ENCODE measurements at places on chromosomes 16 and 17.
A peak's percentile ranks its signal among the peaks of the same experiment; 100 is the strongest.

DNA sequence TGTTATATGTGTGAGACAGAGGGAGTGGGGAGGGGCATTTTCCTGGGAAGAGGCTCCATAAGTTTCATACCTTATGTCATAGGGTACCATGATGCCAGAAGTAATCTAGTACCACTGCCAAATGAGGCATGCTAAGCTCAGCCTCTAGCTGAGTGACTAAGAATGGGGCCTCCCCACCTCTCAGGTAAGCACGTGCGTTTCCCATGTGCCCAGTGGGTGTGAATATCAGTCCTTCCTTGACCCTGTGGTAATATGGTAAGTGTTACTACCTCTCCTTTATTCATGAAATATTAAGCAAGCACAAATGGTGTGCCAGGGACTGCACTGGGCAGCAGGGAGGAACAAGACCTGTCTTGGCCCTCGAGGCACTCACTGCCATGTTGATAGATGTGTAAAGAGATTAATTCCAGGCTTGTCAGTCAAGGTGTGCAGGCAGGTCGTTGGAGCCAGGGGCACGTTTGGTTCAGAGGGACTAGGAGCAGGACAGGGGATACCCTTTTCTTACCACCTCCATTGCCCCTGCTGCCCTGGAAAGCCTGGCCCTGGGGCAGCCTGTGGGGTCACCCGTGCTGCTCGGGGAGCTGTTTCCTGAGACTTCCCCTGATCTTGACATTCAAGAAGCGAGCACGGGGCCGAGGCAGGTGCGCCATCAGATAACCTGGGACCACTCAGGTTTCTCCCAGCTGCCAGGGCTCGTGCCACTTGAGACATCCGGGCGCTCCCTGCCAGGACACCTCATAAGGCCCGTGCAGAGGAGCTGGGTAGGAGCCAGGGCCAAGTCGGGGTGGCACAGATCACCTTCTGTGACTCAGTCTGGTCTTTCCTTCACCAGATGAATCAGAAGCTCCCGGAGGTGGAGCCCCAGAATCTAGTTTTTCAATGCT is 8.8 kb downstream of the RSAD1 start:
- no peak for DNase-seq

DNA sequence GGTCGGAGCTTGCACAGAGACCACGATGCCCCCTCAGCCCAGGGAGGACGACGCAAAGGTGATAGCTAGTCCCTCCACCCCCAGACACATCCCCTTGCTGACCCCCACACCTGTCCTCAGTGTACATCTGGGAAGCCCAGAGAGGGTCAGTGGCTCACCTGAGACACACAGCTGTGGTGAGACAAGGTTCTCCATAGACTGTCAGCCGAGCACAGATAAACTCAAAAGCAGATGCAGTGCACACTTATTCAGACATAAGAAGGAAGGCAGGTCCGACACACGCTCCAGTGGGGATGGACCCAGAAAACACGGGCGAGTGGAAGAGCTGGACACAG is 19.6 kb downstream of the CBFA2T3 start:
- DNase-seq = no peak

DNA sequence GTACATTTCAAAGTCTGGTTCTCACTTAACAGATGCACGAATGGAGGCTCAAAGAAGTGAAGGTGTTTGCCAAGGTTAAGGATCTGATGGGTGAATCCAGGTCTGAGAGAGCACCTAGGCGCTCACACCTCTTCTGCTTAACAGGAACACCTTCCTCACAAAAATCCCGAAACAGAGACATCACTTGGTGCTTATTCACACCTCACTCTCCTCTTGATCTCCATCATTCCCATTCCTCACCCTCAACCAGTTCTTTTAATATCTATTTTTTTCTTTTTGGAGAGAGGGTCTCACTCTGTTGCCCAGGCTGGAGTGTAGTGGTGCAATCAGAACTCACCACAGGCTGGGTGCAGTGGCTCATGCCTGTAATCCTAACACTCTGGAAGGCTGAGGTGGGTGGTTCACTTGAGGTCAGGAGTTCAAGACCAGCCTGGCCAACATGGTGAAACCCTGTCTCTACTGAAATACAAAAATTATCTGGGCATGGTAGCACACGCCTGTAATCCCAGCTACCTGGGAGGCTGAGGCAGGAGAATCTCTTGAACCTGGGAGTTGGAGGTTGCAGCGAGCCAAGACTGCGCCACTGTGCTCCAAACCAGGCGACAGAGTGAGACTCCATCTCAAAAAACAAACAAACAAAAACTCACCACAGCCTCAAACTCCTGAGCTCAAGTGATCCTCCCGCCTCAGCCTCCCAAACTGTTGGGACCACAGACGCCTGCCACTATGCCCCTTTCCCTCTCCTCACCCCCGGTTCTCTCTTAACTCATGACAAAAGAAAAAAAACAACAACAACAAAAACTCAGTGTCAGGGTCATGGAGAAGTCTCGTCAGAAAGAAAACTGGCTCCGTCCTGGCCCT is 15.1 kb downstream of the CRYM start:
- no peak for DNase-seq

DNA sequence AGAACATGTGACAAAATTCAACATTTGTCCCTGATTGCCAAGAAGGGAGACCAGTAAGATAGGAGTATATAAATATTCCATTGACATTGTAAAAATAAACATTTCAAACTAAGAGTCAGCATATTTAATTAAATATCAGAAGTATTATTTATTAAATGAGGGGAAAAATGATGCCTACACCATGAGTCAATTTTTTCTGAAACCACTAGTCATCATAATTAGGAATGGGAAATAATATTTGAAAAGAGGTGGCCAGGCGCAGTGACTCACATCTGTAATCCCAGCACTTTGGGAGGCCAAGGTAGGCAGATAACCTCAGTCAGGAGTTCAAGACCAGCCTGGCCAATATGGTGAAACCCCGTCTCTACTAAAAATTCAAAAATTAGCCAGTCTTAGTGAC is 2.1 kb downstream of the CMTM1 start:
- no peak for DNase-seq

DNA sequence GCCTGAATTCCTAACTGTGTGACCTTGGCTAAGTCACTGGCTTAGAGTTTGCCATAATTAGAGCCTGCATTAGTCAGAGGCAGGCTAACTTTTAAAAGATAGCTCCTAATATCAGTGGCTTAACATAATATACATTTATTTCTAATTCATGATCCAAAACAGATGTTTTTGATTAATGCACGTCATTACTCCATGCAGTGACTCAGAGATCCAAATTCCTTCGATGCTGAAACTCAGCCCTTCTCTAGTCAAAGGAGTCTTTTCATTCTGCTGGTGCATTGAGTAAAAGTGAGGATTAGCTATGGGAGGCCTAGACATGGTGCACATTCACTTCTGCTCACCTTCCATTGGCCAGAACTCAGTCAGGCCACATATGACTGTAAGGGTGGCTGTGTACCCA is 49.8 kb downstream of the IRX3 start:
- no peak for DNase-seq

- DNase-seq = no peak
Measured at GRCh38 chr17:18014006-18014405, 25.0 kb downstream of the ATPAF2 start.

- no peak for DNase-seq
Measured at GRCh38 chr16:65964752-65965151, 401.7 kb upstream of the CDH5 start.

DNA sequence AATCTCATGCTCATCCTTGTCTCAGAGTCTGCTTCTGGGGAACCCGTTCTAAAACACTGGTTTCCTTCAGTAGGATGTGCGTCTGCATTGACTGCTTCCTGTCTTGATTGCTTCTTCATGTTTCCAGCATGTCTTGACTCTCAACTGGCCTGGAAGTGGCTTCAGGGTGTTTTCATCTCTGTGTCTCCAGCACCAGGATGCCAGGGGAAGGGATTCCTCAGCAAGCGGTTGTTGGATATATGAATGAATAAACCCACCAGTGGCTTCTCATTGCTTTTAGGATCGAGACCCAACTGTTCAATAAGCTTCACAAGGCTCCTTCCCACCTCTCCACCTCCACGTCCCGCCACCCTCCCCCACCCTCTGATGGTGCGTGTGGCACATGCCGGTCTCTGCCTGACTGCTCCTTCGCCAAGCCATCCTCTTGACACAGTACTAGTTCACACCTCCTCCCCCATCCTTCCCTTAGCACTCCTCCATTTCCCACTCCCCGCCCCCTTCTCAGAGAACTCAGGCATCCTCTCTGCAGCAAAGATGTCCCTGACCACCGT is 14.1 kb upstream of the TNS4 start:
- DNase-seq = peak; percentile 52

- peak; percentile 13 for DNase-seq
Measured at GRCh38 chr16:75495076-75495674, at the start of gene CHST6. CHST6 (minus strand) TSS chr16:75495441; CDS start chr16:75479828, 15,613 bp downstream.

- DNase-seq = no peak
Measured at GRCh38 chr17:42365136-42365535, 23.1 kb downstream of the STAT3 start.

DNA sequence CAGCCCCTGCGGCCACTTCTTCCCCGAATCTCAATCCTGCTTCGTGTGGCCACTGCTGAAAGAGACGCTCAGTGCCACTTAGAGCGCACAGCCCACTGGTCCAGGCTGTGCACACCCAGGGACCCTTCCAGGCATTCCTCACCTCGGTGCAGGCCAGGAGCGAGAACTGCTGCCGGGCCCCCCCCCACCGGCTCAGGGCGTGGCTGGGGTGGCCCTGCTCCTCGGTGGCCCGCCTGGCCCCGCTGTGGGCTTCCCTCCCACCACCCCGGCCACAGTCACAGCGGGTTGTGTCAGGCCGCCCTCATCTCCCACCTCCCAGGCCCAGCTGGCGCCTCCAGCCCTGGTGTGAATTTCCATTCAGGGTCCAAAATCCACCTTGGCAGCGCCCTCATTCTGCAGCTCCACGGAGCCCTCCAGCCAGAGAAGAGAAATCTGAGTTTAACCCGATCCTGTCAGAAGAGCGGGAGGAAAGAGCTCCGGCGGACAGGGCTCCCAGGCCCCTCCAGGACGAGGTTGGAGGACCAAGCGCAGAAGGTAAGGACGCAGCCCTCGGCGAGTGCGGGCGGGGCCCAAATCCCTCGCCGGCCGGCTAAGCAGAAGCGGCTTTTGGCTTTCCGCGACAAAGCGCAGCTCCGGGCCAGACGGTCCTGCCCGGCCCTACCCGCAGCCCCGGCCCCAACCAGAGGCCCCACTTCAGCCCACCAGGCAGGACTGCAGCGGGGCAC is 12.0 kb downstream of the TBC1D16 start:
- no peak for DNase-seq

- DNase-seq = no peak
Measured at GRCh38 chr17:50185631-50186471, 15.6 kb downstream of the COL1A1 start.

GRCh38 chr17:63780507-63780906 is 6.5 kb downstream of the DDX42 start:
- DNase-seq = no peak

- DNase-seq = no peak
Measured at GRCh38 chr17:47840001-47840741, 902 bp downstream of the SCRN2 start.

DNA sequence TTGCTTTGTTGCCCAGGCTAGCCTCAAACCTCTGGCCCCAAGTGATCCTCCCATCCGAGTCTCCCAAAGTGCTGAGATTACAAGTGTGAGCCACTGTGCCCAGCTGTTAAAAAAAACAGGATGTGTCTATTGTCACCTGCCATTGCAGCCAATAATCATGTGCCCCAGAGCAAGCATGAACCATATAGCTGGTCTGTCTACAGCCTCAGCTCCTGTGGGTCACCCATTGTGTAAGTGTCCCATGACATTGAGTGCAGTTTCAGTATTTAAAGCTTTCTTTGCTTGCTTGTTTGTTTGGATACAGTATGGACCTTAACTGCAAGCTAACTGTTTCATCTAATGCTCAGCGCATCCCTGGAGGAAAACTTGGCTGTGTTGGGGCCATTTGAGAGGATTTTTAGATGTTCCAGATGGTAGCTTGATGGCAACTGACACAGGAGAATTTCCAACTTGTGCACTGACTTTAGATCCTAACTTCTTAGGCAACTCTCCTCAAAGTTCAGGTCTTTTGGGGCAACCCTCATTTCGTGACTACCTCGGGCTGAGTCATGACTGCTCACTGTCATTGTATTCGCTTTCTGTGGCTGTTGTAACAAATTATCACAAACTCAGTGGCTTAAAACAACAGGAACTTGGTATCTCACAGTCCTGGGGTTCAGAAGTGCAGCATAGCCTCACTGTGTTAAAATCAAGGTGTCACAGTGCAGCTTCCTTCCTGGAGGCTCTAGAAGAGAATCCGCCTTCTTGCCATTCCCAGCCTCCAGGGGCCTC is 30.3 kb upstream of the ADORA2B start:
- DNase-seq = no peak

DNA sequence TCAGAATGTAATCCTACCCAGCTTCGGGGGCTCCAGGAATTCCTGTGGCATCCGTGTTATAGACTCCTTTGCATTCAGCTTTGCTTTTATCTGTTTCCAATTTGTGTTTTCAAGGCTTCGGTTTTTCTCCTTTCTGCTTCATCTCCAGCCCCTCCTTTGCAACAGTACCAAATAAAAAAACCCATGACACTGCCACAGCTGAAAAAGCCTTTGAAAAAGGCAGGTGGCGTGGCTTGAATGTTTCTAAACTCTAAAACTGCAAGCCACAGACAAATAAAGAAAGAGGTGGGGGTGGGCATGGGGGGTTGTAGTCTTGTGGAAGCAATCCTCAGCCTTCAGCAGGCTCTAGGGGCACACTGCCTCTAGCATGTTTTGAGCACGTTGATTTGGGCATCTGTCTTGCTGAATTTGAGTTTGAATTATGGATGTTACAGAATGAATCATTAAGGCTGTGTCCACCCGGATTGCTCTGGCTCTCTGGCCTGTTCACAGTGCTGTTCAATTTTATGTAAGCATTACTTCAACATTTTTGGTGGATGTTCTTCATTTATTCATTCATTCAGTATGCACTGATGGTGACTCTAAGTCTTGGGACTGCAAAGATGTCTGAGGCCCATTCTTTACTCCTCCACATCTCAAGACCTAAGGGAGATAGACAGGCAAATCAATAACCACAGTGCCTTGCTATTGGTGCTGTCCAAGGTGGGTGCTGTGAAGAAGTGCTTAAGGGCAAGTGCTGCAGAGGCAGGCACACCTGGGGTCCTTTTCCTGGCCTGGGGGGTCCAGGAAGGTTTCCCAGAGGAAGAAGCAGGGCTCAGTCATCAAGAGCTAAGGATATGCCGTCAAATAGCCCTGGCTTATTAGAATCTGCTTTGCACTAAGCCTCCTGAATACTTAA is 77.4 kb downstream of the CDH13 start:
- DNase-seq = no peak

- DNase-seq = no peak
Measured at GRCh38 chr17:36132421-36132831, 28.8 kb downstream of the CCL4 start.
